Omental fat pad (tissue), 4 donors: ENCODE measurements at places on chromosomes 5 and 9.

- DNase-seq: no peak
Measured at GRCh38 chr9:70101265-70101664, 57.6 kb downstream of the MAMDC2 start.

DNA sequence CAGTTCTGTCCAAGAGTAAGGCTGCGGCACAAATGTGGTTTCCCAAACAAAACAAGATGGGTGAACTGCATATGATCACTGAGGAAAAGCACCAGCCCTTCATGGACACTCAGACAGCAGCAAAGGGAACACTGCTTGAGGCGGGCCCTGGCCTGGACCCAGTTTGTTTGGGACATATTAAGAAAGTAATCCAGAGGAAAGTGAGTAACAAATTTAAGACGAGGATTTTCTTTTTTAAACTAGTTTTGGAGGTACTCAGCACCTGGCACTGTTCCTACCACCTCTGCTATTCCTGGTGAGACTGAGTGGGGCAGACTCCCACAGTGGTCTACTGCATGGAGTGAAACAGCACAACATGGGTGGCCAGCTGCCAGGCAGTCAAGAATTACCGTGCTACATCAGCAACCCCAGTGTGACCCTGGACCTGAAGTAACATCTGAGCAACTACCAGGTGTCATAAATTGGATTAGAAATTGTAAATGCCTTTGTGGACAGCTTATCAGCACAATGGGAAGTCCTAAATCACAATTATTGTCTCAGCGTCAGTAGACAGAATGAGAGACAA is 28.5 kb downstream of the P4HA2 start:
- no peak for DNase-seq

GRCh38 chr9:80878556-80878955 is 810.8 kb downstream of the TLE1 start:
- DNase-seq: no peak

DNA sequence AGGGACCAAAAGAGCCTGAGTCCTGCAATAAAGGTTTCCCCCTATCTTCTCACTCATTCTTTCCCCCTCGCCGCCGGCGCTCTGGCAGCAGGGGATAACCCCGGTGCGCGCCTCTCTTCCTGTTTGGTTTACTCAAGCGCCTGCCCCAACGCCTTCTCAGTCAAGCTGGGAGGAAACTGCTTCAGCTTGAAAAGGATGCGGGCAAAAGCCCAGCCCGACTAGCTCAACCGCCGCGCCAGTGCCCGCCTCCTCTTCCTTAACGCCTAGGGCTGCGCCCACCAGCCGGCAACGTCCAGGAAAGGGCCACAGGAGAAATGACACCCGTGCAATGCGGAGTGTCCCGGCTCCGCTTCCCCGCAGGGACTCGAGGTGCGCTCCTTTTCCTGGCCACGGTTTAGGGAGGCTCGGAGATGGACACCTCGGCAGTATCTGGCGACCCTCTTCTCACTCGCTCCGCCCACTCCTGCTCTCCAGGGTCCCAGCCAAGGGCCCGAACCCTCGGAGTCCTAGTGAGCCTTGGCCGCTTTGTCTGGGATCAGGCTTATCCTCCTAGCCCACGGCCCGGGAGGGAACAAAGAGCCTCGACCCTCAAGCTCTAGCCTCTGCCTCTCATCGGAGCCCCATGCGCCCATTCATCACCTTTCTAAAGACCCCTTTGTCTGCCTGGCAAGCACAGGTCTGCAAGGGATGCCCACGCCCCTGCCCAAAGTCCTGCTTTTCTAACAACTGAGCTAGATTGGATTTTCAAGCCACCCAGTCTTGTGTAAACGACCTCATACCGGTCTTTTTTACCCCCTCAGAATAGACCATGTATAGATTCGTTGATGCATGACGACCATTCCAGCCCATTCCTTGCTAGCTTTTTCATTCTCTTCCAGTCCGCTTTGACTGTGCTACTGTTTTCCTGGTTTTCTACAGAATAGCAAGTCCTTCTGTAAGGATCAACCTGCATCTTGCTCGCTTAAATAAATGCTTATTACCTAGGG is 2.0 kb downstream of the ST8SIA4 start:
- DNase-seq: no peak

- DNase-seq: no peak
Measured at GRCh38 chr9:96020792-96021550, 145.5 kb downstream of the ERCC6L2 start.

- DNase-seq: no peak
Measured at GRCh38 chr5:96978812-96979449, 43.1 kb downstream of the LNPEP start.

DNA sequence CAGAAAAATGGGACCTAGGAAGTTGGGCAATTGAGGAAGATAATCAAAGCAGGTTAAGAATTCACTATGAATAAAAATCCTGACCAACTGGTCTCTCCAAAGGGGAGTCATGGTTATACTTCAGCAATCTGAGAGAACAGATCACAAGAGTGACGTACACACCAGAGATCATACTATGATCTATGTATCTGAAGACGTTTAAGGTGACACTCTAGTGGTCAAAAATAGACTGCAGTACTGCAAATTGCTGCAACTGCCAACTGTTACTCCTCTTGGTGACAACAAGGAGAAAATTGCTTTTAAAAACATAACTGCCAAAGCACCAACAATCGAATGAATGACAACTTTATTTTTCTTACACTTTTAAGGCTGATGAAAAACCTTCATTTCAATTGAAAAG is 4.9 kb downstream of the AK6 start:
- DNase-seq: no peak

DNA sequence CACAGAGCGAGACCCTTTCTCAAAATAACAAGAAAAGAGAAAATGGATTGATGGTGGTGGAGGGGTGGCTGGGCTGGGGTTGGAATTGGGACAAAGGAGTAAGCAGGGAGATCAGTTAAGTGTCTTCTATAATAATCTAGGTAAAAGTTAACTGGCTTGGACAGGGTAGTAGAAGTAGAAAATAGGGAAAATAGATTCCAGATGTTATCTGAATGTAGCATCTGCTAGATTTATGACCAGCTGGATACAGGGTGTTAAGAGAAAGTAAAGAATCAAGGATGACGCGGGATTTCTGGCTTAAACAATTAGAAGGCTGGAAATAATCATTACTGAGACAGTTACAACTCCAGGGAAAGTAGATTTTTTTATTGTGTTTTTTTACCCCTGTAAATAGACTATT is 13.0 kb downstream of the PPP6C start:
- no peak for DNase-seq

DNA sequence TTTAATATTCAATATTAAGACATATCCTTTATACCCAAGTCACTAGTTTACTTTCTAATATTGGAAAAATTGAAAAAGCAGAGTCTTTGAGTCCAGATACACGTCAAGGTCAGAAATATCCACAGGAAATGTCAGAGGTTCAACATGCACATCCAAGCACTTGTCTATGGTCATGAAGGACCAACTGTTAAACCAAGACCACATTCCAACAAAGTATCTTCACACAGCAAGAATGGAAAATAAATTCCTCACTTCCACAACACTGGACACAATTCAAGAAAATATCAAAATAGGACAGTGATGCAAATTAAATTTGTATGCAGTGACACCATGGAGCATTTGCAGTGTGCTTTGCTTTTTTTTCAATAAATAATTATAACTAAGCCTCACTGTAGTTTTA is 142.5 kb downstream of the GABRB2 start:
- DNase-seq: no peak

DNA sequence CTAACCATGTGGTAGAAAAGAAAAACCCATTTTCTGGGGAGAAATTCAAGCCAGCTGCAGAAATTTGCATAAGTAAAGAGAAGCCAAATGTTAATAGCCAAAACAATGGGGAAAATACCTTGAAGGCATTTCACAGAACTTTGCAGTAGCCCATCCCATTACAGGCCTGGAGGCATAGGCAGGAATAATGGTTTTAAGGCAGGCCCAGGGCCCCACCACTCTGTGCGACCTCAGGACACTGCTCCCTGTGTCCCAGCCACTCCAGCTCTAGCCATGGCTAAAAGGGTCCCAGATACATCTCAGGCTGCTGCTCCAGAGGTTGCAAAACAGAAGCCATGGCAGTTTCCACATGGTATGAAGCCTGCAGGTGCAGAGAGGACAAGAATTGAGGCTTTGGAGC is 253.3 kb downstream of the CTNND2 start:
- no peak for DNase-seq

- DNase-seq: no peak
Measured at GRCh38 chr9:82810915-82811314, 252.0 kb downstream of the RASEF start.

GRCh38 chr9:127977009-127977883 is 3.5 kb downstream of the EEIG1 start:
- no peak for DNase-seq

DNA sequence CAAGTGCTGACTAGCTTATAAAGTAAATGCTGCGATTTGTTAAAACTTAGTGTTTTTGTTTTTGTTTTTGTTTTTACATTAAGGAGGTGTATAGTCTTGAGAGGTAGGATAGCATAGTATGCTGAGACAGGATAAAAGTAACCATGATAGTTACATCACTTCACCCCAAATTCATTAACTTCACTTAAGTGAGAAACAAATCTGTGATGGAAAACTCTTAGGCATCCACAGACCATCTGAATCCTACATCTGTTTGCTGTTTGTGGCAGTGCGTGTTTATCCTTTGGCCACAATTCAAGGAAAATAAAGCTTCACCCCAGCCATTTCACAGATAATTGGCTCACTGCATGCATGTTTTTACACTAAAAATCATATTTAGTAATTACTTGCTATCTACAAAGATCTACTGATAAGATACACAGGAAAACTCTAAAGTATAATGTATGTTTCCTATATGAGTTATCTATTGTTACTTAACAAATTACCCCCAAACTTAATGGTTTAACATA is 82.0 kb downstream of the ZNF622 start:
- DNase-seq: no peak

DNA sequence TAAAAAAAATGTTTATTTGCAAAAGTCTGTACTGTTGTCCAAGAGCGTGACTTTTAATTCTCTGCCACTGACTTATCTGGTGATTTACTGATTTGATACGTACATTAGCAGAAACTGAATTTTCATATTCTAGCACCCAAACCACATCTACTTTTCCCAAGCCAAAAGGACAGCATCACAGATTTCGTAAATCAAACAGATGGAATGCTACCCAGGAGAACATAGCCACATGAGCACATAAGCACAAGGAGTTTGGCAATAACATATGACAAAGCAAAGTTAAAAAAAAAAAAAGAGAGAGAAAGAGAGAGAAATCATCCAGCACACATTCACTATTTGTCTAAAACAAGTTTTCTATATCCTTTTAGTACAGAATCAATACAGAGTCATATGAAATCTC is 83.7 kb downstream of the HINT1 start:
- no peak for DNase-seq
